ENCODE measurements at places on chromosomes 4 and X.

DNA sequence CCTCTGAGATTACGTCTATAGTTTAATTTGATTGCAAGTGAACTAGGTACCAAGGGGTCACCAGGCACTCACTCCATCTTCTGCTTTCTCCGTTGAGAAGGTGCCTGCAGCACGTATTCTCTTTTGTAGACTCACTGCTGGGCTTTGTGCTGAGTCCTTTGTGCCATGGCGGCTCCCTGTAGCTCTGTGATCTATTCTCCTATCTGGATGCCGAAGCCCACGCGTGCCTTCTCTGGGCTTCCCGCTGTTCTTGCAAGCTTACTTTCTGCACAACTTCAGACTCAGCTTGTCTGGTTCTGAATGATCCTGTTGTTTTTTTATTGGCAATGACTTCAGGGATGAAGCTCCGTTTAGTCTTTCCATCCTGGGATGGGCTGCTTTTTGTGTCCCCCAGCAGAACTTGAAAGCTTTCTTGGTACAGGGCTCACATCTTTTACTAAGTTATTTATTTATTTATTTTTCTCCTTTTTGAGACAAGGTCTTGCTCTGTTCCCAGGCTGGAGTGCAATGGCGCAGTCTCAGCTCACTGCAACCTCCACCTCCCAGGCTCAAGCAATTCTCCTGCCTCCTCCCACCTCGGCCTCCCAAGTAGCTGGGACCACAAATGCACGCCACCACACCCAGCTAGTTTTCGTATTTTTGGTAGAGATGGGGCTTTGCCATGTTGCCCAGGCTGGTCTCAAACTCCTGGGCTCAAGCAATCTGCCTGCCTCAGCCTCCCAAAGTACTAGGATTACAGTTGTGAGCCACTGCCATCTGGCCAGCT is 100.9 kb upstream of the NKX1-1 start:
- DNase-seq, result no peak

DNA sequence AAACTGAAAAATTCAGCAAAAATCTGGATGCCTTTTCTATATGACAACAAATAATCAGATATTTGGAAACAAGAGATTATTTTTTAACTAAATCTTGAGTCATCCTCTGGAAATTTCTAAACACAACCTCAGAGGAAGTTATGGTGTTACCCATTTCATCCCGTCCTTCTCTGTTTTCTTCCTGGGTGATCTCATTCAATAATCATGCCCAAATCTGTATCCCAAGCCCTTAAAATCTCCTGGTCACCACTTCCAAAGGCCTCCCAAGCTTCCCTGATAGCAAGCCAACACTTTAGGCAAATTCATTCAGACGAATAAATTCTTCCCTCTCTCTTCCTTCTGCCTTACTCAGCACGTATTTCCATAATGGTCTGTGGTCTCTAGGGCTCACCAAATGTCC is 9.7 kb upstream of the SORCS2 start:
- no peak for DNase-seq

- DNase-seq, result no peak
These were observed 34.6 kb downstream of the PPP2R2C start for GRCh38 chr4:6437826-6438238.

- DNase-seq, result no peak
These were observed 38.5 kb downstream of the TMEM156 start for GRCh38 chr4:38993683-38994082.

DNA sequence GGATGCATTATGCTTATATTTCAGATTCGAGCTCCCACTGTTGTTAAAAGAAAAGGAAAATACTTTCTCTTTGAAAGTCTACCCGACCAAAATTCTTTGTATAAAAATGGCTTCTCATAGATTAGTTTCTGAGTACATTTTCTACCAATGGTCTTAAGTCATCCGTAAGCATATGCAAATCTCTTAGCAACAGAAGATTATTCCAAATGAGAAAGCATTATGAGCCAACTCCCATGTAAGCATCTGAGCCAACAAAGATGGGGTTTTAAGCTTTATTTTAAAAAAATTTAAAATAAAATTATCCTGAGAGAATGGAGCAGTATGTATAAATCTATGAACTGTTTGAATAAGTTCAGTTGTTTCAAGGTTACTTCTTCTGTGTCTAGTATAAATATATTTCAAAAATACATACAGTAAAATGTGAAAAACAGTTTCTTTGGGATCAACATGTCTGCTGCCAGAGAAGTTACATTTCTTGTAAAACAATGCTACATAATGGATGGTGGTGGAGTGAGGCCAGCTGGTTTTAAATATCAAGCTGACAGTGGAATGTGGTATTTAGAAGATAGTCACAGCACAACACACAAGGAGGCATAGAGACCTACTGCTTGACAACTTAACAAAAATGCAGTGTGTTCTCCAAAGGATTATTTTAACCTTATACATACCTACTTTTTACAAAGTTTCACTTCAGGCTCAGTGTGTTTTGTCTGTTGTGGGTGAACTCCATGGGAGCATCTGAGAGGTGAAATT is 199.5 kb upstream of the DIPK2B start:
- DNase-seq, result no peak

DNA sequence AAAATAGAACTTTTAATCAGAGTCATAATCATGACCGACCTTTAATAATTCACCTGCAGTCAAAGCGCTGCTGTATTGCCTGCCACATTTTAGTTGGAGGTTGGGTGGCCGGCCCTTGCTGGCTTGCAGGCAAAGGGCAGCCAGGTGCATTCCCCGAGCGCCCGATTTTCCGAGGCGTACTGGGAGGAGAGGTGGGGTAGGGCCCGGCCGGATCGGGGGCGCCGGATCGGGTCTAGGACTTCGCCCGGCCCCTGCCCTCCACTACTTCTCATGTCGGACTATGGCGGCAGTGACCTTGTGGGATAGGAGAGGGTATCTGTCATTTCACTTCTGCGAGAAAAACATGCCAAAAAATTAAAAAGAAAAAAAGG is 2.5 kb upstream of the RS1 start:
- DNase-seq, result peak; percentile 37
